Stimulated activated CD4-positive, alpha-beta T cell treated with anti-CD3 and anti-CD28 coated beads, TNF-alpha, amount 100 ng/mL, for 4 hours (primary cell): ENCODE measurements at places on chromosomes 12 and 14.

DNA sequence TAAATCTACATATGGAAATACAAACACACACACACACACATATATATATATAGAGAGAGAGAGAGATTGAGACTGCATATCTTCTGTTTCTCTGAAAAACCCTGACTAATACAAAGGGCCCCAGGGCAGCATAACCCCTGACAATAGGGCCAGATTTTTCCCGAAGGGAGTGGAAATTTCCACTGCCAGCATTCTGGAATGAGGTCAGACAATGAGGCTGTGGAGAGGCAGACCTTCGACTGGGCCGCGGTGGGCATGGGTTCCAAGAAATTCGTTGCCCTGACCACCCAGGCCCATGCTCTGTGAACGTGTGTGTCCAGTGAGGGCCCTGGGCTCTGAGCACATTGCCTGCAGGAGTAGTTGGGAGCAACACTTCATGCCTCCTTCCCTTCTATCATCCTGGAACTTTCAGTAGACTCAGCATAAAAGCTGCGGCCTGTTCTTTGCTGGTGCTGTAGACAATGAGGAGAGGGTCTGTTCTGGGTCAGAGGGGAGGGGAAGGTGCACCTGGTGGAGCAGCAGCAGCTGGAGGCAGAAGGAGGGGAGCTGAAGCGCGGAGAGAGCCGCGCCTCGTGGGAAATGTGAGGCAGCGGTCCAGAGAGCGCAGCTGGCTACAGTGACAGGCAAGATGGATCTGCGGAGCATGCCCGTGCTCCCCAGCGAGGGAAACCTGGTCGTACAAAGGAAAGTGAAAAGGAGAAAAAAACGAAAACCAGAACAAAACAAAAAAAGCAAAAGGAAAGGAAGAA lies 25.6 kb upstream of the CCDC60 start:
- no peak for DNase-seq

DNA sequence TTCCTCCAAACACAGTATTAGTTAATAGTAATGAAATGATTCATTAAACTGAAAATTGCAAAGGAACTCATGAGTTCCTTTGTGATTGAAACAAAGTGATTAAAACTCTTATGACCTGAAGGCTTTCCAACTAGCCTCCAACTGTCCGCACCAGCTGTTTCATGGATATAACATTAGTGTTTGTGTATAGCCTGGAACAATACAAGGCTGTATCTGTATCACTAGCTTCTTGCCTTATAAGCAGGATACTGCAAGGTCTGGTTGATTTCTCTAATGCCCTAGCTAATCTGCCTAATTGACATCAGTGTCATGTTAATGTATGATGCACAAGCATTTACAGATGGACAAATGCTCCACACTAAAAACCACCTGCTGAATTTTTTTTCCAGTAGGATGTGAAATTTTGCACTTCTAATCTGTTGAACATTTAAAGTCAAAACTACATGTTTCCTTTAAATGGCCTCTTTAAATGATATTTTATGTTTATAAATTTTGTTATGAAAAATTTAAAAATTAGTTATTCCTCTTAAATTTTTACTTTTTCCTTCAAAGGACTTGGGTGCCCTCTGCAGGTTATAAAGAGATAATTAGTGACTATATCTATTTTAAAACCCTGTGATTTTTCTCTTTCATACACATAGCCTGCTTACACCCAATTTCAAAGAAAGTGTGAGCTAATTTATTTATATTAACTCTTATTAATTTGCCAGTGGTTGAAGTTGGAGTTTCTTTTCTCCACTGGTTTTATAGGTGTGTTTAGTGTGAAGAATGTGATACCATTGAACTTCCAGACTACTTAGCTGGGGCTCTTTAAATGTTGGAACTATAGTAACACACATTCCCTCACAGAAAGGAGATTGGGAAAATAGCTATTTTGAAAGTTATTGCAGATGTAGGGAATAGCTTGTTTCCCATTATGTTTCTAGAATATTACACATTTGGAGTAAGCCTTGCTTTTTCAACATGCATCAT lies 25.4 kb downstream of the AP5M1 start:
- DNase-seq: no peak

DNA sequence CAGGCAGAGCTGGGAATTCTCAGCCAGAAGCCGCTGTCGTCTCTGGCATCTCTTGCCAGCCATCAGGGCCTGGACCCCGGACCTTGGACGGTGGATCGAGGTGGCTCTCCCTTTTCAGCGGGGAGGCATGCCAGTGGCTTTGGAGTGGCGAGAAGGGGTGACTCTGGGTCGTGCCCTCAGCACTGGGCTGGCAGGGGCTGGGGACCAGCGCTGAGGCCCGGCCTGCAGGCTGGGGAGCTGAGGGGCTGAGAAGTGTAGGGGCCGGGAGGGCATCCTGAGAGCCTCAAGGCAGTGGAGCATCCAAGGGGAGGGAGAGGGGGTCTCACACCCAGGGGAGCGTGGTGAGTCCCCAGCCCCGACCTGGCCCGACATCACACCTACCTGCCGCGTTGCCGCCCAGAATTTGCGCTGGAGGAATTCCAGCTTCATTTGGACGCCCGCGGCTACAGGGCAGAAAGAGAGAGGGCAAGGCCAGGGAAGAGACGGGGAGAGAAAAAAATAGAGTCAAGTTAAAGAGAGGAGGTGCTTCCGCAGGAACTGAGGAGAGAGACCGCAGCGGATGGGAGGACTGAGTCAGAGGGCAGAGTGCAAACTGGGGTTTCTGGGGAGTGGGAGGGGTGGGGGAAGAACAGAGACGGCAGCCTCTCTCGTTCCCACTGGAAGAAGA lies 9.0 kb upstream of the LRTM2 start:
- DNase-seq: peak; percentile 30

DNA sequence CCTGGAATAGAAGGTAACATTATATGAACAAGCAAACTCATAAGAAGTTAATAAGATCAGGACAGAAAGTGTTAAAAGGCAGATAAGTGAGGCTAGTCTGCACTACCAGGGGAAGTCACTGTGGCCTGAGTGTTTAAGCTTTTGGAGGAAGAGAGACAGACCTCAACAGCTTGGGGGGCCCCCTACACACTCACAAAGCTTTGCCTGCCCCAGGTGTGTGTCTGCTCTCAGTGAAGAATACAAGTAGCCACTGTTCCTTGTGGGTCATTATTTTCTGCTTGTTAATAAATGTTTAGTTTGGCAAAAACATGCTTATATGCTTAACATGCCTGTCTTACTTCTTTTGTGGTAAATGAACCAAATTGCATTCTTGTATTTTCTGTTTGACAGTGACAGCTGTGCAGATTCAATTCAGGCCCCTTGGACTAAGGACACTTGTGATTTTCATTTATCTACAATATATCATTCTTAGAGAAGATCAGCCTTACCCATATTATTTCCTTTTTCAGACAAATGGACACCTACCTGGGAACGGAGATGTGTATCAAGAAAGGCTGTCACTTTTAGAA lies 50.7 kb upstream of the C12orf71 start:
- no peak for DNase-seq
